ENCODE measurements at places on chromosomes 1 and 21.

GRCh38 chr1:156106624-156107488 lies 7.7 kb upstream of the LMNA start:
- no peak for DNase-seq

DNA sequence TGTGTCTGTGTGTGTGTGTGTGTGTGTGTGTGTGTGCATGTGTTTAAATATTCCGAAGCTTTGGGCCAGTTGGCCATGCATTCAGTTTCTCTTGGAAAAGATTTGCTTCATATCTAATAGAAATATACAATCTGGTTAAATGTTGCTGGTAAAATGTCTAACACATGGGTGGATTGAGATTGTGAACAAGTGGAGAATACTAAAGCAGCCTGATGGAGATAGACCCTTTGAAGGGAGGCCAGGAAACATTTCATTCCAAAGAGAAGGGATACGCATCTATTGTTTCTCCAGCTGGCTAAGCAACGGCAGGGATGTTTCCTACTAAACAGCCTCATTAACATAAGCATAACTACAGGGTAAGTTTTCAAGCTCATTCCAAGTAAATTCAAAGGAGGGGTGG lies 257.5 kb upstream of the PTBP2 start:
- no peak for DNase-seq

- no peak for DNase-seq
Measured at GRCh38 chr1:4752059-4752458, 97.7 kb downstream of the AJAP1 start.

DNA sequence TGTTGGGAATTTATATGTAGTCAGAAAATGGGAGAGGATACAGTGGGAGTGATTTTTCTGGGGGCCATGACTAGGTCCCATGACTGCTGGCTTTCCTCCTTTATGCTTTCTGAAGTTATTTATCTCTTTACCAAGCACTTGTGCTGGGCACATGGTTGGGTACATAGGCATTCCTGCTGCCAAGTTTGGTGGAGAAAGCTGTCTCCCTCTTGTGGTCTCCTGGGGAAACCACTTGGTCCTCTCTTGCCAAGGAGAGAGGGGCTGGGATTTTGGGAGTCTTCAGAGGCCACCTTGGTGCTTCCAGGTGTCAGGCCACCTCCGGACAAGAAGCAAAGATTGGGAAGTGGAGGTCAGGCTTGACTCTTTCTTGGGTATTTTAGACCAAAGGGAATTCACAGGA lies 120.2 kb upstream of the KCNE2 start:
- DNase-seq: no peak

DNA sequence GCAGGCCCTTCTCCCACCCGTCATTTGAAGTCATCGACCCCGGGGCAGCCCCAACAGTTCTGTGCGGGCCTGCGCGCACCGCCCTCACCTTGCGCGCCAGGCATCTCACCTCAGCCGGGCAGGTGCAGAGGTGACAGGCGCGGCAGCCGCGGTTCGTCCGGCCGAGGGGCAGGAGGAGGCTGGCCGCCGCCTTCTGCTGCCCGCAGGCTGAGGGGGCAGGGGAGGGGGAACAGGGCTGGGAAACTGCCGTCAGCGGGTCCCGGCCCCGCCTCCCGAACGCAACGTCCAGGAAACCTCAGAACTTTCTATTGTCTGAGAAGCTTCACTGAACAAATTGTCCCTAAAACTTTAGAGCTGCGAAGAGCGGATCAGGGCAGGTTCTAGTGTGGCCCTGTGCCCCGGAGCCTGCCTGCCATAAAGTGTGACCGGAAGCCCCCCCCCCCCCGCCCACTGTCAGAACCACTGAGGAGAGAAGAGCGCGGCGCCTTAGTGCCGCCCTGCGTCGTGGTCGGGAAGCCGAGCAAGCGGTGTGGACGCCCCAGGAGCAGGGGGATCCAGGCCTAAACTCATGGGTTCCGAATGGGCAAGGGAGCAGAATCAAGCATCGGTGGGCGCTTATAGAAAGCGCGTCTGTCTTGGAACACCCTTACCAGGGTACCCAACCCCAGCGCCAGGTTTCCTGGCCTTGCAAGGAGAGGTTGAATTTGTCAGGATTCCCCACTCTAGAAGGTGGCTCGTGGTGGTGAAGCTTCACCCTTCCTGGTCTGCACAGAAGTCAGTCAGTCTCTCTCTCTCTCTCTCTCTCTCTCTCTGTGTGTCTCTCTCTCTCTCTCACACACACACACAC lies 13.3 kb upstream of the TBX15 start:
- DNase-seq: no peak

DNA sequence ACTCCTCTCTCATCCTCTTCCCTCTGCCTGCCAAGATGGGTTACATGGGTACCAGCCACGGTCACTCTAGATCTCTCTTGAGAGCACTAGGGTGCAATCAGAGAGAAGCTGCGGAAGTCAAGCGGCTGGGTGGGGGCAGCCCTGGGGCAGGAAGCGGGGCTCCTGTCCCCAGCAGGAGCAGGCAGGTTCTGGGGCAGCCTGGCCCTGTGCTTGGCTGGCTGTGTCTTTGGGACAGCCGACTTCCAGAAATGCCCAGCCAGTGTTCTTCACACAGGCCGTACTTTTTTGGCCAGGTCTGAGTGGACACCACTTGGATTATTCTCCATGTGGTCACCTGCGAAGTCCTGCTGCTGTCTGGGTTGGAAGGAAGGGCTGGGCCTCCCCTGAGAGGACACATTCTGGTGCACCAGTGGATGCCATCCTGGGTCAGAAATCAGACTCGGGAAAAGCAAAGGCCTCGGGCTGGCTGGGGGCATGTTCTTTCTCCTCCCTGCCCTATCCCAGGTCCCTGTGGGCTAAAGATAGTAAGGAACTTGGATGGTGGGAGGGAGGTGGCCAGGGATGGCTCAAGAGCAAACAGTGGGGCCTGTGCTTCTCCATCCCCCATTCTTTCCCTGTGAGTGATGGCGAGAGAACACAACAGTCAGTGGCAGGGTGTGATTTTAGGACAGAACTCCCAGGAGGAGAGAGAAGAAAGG lies 93.7 kb downstream of the ITPKB start:
- DNase-seq: no peak

DNA sequence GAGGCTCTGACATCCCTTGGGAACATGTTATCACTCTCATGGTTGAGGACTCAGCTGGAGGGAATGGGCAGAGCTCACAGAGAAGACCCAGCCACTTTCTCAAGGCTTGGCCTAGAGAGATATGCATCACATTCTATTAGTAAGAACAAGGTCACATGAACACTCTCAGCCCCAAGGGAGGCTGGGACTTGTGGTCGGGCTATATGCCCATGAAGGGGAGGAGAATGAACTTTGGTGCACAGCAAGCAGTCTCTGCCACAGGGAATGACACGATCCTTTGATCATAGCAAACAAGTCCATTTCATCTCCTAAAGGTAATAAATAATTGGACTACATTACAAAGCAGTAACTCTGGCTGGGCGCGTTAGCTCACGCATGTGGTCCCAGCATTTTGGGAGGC lies 105.7 kb downstream of the SYF2 start:
- DNase-seq: no peak

GRCh38 chr1:81681114-81681513 lies 119.6 kb upstream of the ADGRL2 start:
- no peak for DNase-seq

DNA sequence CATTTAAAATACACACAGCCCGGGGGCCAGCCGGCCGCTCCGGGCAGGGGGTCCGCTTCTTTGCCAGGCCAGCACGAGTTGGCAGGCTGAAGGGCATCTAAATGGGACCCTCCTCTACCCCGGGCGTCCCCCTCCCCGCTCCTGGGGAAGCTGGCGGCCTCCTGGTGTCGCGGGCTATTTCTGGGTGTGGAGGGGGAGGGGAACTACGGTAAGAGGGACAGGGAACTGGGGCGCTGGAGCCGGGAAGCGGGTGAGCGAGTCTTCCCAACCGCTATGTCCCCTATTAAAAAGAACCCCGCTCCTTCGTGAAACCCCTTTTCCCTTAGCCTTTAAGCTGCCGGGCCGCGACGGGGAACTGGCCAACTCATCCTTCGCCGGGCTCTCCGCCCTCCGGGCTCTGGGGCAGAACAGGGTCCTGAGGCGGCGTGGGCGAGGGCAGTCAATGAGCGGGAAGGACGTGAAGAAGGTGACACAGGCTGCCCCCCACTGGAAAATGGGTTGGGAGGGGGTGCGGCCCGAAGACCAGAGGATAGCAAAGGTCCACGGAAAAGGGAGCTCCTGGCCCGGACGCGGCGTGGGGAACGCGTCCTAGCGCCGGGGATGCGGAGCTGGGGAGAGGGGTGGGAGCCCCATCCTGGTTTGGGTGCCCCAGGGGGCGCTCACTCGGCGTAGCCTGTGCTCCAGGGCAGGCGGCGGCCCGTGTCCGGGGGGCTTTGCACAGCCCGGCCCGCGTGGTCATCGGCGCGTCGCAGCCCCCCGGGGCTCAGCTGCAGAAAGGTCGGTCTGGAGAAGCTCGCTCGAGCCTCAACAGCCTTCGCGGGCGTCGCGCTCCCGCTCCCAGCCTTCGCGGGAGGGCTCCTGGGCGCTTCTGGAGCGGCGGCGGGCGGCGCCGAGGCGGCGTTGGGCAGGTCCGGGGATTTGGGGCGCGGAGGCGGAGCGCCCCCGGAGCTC lies 544 bp downstream of the PPM1J start:
- no peak for DNase-seq

- no peak for DNase-seq
Measured at GRCh38 chr21:43973634-43973955, 38.5 kb upstream of the TRAPPC10 start.

DNA sequence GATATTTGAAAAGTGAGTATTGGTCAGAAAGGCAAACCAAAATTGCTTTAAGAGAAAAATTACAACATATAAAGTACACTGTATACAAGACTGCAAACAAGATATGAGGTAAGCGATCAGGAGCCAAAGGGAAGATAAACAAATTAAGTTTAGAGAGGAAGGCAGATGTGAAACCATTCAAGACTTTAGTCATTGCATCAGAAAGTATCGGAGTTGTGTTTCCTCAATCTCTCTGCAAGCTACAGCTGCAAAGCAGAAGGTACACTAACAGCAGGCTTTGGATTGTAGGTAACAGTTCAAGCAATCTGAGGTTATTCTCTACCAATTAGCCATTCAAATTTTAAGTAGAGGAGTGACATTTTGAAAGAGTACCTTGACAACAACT lies 21.3 kb upstream of the TLCD4 start:
- no peak for DNase-seq

DNA sequence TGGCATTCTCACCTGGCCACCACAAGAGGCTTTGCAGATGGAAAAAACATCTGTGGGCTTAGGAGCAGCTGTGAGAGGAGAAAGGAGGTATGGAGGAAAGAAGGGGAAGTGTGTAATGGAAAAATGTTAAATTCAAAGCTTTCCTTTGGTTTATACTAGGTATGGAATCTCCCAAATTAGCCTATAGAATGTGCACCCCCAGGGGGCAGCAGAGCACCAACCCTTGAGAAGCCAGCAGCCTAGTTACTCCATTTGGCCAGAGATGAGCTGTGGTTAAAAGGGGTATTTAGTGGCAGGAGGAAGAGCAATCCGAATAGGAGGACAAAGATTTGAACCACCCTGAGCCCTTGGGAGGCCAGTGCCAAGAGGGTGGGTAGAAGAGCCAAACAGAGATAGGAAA lies 97.5 kb upstream of the CTTNBP2NL start:
- DNase-seq: no peak

DNA sequence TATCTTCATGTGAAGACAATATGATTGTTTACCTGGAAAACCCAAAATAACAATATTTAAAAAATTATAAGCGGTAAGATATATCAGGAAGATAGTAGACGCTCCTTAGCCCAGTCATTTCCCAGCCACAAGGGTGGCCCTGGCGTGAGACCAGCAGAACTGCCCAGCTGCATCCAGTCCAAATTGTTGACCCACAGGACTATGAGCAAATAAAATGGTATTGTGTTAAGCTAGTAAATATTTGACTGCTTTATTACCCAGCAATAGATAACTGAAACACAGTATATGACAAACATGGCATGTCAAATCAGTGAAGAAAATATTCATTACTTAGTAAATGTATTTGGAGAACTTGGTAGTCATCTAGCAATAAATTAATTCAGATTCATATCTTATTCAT lies 294.3 kb upstream of the SPAG17 start:
- DNase-seq: peak; percentile 93

GRCh38 chr1:112517646-112518045 lies 8.9 kb downstream of the WNT2B start:
- DNase-seq: no peak

DNA sequence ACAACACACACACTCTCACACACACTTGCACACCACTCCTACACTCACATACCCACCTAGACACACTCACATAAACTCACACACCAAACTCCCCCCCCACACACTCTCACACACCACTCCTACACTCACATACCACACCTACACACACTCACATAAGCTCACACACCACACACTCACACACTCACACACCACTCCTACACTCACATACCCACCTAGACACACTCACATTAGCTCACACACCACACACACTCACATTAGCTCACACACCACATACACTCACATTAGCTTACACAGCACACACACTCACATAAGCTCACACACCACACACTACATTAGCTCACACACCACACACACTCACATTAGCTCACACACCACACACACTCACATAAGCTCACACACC lies 33.1 kb downstream of the OPTC start:
- DNase-seq: no peak

DNA sequence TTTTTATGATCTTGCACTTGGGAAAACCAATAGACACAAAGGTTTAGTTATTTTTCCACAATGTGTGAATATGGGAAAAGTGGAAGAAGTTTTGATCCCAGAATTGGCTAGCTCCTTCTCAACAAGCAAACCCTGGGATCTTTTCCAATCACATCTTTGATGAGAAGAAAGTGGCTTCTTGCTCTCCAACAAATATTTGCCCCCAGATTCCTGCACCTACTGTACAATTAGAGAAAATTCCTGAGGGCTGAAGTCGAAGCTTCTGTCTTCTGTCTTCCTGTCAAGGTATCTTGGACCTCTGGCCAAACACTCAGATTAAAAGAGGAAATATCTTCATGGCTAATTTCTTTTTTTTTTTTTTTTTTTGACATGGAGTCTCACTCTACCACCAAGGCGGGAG lies 113.1 kb upstream of the SLC45A1 start:
- no peak for DNase-seq

DNA sequence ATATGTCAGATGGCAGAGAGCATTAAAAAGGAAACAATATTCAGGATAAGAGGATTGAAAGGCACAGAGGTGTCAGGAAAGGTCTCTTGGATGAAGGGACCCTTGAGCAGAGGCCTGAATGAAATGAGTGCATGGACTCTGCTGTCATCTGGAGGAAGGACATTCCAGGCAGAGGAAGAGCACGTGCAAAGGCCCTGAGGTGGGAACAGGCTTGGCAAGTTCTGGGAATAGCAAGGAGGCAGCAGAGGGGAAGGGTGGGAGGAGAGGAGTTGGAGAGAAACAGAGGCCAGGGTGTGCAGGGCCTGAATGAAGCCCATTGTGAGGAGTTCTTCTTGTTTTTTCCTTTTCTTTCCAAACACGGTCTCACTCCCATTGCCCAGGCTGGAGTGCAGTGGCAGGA lies 59.0 kb upstream of the RUNX3 start:
- DNase-seq: no peak

Data from SHP77 treated with DMSO at 0.1 percent for 48 hours (cell line).